ENCODE measurements at places on chromosomes 1 and 21.

GRCh38 chr1:30381266-30381665 is 342.1 kb downstream of the MATN1 start:
- DNase-seq, result no peak

DNA sequence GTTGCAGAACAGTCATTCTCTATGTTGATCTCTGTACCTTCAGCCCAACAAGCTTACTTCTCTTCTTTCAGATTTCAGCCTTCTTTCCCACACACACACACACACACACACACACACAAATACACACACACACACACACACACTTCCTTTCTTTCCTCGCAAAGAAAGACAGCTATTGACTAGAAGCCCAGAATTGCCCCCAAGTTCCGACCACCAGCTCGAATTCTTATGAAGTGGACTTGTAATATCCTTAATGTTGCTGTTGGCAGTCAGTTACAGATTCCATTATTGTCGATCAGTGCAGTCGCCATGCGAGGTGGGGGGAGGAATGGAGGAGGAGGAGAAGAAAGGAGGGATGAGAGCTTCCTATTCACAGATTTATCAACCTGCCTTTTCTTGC is 125.5 kb downstream of the CLEC20A start:
- peak; percentile 32 for DNase-seq

- DNase-seq, result peak; percentile 82
Observed at GRCh38 chr1:101051688-101052638, 26.4 kb upstream of the DPH5 start.

- no peak for DNase-seq
Observed at GRCh38 chr21:22399681-22400514, 1401.7 kb downstream of the NCAM2 start.

DNA sequence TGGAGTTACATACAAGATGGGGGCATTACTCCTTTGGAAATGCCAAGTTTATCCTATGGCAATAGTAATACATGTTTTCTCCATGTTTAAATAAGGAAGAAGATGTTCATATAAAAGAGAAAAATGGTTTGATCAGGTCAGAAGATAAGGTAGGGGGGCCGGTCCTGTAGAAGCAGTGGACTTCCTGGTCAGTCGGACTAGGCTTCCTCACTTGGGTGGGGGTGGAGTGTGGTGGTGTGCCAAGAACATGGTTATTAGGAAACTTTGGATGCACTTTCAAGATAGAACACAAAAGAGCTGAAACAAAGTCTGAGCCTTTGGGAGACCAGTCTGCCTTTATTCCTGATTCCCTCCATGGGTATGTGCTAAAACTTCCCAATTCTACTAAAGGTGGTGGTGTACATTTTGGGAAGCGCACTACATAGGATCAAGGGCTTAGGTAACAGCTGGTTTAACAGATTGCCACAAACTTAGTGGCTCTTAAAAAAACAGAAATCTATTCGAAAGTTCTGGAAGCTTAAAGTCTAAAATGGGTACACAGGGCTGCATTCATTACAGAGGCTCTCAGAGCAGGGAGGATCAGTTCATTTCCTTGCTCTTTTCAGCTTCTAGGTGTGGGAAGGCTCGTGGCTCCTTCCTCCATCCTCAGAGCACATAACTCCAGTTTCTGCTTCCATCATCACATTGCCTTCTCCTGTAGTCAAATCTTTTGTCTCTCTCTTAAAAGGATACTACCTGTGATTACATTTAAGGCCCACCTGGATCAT is 64.6 kb downstream of the KDM1A start:
- no peak for DNase-seq

GRCh38 chr1:116087628-116088027 is 23.6 kb upstream of the MAB21L3 start:
- no peak for DNase-seq

GRCh38 chr1:156705321-156705917 is at the start of gene CRABP2:
Gene CRABP2 (minus strand): TSS chr1:156705583. CDS start chr1:156705446, 137 bp downstream.
- peak; percentile 94 for DNase-seq

- no peak for DNase-seq
Observed at GRCh38 chr1:86865973-86866637, 47.8 kb downstream of the SELENOF start.

GRCh38 chr1:67484492-67484891 is 54.3 kb upstream of the SERBP1 start:
- DNase-seq, result no peak

GRCh38 chr1:17060306-17060749 is 6.5 kb upstream of the SDHB start:
- no peak for DNase-seq

- DNase-seq, result no peak
Observed at GRCh38 chr21:45154511-45155508, 80.4 kb downstream of the ADARB1 start.

GRCh38 chr1:233668146-233668724 is 54.3 kb downstream of the KCNK1 start:
- peak; percentile 46 for DNase-seq

DNA sequence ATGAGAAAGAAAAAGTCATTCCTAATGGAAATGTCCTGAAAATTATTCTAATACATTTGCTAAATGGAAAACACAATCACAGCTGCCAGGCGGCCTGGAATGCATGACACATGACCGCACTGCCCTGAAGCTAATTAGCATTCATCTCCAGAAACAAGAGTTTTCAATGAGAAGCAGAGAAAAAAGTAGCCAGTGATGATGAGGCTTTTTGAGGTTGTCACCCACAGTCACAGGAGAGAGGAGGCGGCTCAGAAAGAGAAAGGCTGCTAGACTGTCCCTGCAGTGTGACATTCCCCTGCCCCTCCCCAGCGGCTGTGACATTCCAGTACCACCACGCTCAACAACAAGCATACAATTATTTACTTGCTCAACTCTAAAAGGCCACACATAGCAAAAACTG is 122.9 kb upstream of the KRTAP19-8 start:
- no peak for DNase-seq

DNA sequence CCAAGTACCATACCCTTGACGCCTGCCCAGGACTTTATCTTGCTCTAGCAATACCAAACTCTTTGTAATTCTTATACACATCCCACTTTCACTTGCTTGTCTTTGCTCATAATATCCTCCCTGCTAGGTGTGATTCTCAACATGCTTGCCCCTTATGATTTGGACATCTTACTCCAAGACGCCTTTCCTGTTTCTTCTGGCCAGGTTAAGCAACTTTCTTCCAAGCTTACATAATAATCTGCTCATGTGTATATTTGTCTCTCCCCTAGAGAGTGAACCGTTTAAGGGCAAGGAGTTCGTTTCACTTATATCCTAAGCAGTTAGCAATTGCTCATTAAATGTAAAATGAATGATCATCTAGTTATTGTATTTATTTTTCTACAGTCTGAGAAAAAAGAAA is 21.8 kb downstream of the CRYZL1 start:
- DNase-seq, result no peak

DNA sequence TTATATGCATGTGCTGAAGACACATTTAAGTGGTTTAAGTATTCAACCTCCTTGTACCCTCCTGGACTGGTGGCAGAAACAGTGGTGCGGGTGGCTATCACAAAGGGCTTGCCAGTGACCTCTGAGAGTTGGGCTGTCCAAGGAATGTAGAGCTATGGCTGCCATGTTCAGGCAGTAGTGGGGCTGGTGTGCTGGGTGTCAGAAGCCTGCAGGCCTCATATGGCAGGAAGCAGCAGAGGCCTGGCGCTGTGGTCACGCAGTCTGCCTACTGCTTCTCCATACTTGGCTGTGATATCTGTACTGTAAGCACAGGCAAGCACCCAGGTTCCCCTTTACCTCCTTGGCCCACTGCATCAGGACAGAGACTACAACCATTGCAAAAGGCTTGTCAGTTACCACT is 870.0 kb downstream of the LRRIQ3 start:
- no peak for DNase-seq

DNA sequence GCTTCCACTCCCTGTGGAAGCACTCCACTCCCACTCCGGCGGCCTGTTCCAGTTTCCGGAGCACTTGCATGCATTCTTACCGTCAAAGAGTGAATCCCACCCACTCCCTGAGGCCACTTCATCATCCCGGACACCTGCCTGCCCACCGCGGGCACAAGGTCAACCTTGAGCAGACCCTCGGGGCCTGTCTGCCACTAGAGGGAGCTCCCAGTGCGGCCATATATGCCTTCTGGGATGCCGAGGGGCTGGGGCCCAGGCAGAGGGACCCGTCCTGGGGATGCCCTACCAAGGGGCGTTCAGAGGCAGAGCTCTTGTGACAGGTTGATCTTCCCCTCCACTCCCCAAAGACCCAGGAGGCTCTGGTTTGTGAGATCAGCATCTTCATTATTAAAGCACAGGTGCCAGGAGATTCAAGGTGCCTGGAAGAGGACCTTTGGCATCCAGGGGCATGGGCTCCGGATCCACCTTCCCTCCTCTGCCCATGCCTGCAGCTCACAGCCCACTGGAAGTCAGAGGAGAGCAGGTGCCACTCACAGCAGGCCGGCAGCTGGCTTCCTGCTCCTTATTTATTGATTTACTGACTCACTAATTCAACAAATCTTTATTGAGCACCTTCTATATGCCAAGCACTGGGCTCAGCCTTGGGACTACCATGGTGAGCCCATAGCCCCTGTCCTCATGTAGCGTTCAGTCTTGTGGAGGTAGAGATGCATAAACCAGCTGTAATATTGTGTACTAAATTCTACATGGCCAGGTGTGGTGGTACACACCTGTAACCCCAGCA is 47.3 kb downstream of the UBIAD1 start:
- peak; percentile 82 for DNase-seq

GRCh38 chr21:29256126-29256910 is 42.4 kb upstream of the BACH1 start:
- DNase-seq, result peak; percentile 59

GRCh38 chr1:62144238-62144831 is 50.3 kb upstream of the L1TD1 start:
- DNase-seq, result peak; percentile 74

DNA sequence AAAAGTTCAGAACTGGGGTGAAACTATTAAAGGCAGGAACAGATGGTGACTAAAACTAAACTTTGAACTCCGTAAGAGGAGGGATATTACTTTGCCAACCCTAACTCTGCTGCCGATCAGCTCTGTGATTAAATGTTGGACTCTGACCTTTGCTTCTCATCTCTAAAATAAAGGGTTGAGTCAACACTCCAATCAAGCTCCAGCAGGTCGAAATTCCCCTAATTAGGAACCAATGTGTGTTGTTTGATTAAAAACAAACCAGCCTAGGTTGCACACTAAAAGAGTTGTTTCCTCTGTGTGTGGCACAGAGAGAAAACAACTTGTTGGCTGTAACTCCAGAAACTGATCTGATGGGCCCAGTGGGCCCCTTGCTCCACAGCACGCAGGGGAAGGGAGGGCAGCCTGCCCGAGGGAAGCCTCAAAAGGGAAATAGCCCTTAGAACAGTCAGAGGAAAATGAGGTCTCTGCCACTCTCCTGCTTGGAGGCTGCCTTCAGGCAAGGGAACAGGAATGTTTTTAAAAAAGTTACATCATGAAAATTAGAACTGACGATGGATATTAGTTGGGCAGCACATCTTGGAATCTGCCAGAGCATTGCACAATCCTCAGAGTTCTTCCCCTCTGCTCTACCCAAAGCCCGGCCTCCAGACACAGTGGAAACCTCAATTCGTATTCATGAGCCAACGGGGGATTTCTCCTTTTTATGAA is 69.3 kb downstream of the KCTD3 start:
- no peak for DNase-seq

- no peak for DNase-seq
Observed at GRCh38 chr1:85278853-85279314, 2.5 kb upstream of the BCL10 start.

GRCh38 chr21:29854795-29855194 is 85.0 kb downstream of the GRIK1 start:
- no peak for DNase-seq

DNA sequence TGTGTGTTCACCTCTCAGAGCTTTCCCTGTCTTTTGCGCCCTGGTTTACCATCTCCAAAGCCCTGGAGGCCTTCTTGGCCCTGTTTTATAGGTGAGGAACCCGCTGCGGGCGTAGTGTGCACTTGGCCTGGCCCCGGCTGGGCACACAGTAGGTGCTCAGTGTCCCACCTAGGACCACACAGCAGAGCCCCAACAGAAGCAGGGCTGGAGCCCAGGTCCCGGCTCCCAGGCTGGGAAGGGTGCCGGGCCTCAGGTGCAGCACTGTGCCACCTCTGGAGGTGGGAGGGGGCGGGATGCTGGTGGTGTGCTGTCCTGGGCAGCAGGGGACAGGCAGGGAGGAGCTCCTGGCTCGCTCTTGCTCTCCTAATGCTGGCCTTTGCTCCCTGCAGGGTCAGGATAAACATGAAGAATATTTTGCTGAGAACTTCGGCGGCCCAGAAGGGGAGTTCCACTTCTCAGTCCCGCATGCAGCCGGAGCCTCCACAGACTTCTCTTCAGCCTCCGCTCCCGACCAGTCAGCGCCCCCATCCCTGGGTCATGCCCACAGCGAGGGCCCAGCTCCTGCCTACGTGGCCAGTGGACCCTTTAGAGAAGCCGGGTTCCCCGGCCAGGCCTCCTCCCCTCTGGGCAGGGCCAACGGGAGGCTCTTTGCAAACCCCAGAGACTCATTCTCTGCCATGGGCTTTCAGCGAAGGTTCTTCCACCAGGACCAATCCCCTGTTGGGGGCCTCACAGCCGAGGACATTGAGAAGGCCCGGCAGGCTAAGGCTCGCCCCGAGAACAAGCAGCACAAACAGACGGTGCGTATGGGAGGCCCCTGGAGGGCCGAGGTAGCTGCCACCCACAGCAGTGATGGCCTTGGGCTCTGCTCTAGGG is 24.8 kb downstream of the COQ8A start:
- no peak for DNase-seq

DNA sequence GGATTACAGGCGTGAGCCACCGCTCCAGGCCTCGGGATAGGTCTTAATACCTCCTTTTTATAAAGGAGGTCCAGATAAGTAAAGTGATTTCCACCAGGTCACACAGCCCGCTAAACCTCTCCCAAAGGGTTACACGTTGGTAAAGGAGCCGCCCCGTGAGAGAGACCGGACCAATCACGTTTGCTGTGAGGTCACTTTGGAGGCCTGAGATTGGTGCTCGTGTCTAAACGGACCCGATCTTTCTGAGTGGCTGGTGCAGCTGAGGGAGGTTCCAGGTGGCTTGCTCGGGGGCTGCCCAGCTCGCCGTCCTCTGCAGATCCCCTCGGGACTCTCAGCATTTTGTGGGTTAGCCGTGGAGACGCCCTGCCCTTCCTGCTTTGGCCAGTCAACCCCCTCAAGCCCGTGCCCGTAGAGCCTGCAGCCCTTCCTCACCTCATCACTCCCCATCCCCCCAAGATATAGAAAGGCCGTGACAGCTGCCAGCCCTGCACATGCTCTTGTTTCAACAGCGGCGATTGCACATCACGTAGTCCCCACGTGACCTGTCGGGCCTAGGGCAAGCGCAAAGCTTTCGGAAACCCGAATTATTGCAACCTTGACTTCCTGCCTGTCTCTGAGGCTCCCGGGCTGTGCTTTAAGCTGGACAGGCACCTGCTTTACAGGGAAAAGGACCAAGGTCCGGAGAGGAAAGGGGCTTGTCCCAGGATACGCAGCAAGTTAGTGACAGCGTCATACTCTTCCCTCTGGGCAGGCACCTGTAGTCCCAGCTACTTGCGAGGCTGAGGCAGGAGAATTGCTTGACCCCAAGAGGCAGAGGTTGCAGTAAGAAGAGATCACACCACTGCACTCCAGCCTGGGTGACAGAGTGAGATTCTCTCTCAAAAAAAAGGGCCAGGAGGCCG is 5.0 kb upstream of the COA7 start:
- DNase-seq, result peak; percentile 99
